ENCODE measurements at places on chromosomes 12 and 14. TPM values are rescaled to one million over a fixed set of nuclear protein-coding genes. Genes with fewer than 3 reads are reported as not detected.

Gene TAS2R13
- 3.2 TPM for total RNA-seq

Gene LTA4H
- total RNA-seq, result 68.2 TPM

Gene PNP
- total RNA-seq, result 72.8 TPM

Gene BMP4
- total RNA-seq, result 8.1 TPM

Gene RACGAP1
- total RNA-seq, result 34.4 TPM

Gene CLEC4A
- 1.1 TPM for total RNA-seq

Gene KRT75
- total RNA-seq, result not detected

Gene GPX2
- total RNA-seq, result 288 TPM

Gene KLRG1
- 4.1 TPM for total RNA-seq

Gene IL31
- not detected for total RNA-seq

Gene MYBPC1
- 10.0 TPM for total RNA-seq

Gene RTRAF
- 140 TPM for total RNA-seq

Gene INHBC
- total RNA-seq, result not detected

Gene CELA1
- total RNA-seq, result not detected

Gene NFE2
- 0.25 TPM for total RNA-seq

Gene LRRC43
- not detected for total RNA-seq

Gene PPP1R36
- total RNA-seq, result 7.6 TPM

Gene SLC7A8
- total RNA-seq, result 26.4 TPM

Gene LRRIQ1
- total RNA-seq, result not detected

Gene GPR68
- total RNA-seq, result 1.4 TPM

Gene NPFF
- total RNA-seq, result not detected

Gene CLEC4C
- not detected for total RNA-seq

Gene C14orf39
- total RNA-seq, result not detected

Gene MYH6
- not detected for total RNA-seq

Gene TMEM260
- 20.7 TPM for total RNA-seq

Gene OVCH1
- total RNA-seq, result 0.70 TPM

Gene SERPINA3
- 41.3 TPM for total RNA-seq

Gene EML5
- total RNA-seq, result 1.3 TPM

Gene RILPL1
- total RNA-seq, result 2.5 TPM

Gene KRT79
- total RNA-seq, result not detected

Gene IRAK3
- 11.1 TPM for total RNA-seq

Gene PAX9
- 0.29 TPM for total RNA-seq

Gene ZNF10
- 13.8 TPM for total RNA-seq

Gene ACOT6
- not detected for total RNA-seq

Gene RGS6
- total RNA-seq, result 0.66 TPM

Gene HPD
- 0.63 TPM for total RNA-seq

Gene CLEC2B
- total RNA-seq, result 6.5 TPM

Gene SH2B3
- total RNA-seq, result 16.5 TPM

Gene SERPINA9
- not detected for total RNA-seq

Gene NTF3
- 1.4 TPM for total RNA-seq

Gene PKP2
- 189 TPM for total RNA-seq

Gene GLI1
- total RNA-seq, result 0.46 TPM

Gene TAS2R10
- not detected for total RNA-seq

All from mucosa of descending colon (tissue), 3 donors.